ENCODE measurements at places on chromosomes 5 and 9.

DNA sequence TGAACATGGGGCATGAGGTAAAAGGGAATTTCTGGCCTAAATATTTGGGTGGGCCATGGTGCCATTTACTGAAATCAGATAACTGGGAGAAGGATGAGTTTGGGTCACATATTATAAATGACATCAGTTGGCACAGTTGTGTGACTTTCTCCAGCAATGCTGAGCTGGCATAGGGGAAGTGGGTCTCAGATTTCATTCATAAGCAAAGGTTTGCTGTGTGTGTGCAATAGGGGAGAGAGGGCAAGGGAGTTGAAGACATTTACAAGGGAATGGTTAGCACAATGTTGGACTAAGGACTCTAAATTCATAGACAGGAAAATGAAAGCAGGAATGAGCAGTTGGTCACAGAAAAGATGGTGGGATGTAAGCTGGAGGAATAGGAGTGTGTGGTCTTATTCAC lies 47.8 kb upstream of the KLF9 start:
- no peak for DNase-seq

DNA sequence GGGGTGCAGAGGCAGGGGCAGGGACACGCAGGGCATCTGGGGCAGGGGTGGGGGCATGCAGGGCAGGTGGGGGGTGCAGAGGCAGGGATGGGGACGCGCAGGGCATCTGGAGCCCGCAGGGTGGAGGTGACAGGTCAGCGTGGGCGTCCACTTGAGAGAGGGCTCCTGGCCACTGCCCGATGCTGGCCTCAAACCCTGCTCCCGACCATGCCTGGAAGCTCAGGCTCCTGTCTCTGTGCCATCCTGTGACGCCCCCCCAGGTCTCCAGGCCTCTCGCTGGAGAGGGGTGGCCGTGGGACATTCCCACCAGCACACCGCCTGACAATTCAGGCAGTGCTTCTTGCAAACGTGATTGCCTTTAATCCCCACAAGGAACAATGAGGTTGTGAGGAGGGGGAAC lies 33.0 kb downstream of the ZDHHC11B start:
- no peak for DNase-seq

DNA sequence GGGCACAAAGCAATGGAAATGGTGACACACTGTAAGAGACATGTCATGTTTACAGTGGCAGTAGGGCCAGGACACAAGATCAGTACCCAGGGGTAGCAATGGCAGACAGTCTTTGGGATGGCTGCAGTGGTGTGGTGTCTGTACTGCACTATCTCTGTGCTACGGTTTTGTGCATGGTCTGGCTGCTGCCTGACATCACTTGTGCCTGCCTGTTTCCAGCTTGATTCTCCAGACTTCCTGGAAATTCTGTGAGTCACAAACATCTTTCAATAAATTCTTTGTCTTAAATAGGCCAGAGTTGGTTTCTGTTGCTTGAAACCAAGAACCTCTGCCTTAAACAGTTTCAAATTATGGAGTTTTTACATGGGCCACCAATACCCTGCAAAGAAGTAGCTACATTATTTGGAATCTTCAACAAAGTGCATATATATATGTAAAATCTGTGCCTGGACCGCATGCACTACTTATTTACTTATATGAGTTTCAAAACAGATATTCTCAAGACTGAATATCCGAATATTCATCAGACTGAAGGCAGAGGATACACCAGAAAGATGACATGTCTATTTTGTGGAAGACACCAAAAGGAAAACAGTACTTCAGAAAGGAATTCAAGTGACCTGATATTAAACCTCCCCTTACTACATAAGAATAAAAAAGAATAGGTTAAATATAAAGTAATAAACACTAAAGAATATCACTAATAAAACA lies 188.1 kb downstream of the RFX3 start:
- DNase-seq: no peak

DNA sequence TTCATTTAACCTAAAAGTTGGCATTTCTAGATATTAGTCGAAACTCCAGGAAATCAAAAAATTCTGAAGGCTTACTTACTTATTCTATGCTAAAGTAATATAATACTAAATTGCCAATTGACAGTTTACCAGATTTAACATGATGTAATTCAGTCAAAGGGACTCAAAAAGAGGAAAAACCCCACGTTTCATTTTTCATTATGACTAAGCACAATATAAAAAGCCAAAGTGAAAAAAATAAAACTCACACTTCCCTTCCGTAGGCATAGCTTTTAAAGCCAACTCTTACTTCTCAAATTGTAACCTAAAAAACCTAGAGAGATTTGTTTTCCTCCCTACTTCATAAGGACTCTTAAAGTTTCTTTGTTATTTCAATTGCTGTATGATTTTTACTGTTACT lies 146.6 kb downstream of the RAPGEF6 start:
- DNase-seq: no peak

DNA sequence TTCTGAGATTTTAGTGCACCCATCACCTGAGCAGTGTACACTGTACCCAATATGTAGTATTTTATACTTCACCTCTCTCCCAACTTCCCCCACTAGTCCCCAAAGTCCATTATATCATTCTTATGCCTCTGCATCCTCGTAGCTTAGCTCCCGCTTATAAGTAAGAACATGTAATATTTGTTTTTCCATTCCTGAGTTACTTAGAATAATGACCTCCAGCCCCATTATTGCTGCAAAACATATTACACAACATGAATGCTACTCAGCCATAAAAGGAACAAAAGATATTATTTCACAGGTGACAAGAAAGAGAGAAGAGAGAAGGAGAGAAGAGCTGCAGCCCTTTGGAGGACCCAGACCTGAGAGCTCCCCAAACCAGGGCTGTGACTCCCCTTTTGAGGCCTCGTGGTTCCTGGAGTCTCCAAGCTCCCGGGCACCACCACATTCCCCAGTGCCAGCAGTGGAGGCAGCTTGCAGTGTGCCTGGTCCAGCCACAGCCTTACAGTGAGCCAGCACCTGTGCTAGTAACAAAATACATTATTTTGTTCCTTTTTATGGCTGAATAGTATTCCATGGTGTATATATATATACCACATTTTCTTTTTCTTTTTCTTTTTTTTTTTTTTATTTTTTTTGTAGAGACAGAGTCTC lies 194.5 kb upstream of the DAB2 start:
- DNase-seq: no peak

- DNase-seq: no peak
Observed at GRCh38 chr9:36450110-36450732, 50.2 kb upstream of the RNF38 start.

DNA sequence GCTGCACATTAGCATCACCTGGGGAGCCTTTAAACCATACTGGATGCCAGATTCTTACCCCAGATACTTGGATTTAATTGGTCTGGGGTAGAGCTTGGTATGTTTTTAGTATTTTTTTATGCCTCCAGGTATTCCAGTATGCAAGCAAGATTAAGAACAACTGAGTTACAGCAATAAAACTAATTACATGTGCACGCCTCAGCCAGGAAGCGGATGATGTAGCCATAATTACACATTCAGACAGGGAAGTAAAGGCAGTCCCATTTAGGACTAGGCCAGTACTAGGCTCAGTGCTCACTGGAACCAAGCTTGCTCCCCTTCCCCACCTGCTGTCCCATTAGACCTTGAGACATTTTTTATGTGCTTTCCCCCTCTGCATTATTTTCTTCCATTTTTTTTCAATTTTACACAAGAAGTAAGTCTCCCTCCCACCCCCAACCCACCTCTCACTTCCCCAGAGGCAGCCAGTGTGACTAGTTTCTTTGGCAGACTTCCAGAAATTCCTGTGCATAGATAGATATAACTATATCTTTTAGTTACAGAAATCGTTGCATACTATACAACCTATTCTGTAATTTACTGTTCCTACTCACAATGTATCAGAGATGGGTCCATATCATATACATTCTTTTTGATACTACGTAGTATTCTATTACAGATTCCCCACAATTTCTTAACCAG lies 7.1 kb upstream of the GNAQ start:
- DNase-seq: no peak

GRCh38 chr9:33379666-33380389 lies 22.5 kb downstream of the AQP7 start:
- no peak for DNase-seq

DNA sequence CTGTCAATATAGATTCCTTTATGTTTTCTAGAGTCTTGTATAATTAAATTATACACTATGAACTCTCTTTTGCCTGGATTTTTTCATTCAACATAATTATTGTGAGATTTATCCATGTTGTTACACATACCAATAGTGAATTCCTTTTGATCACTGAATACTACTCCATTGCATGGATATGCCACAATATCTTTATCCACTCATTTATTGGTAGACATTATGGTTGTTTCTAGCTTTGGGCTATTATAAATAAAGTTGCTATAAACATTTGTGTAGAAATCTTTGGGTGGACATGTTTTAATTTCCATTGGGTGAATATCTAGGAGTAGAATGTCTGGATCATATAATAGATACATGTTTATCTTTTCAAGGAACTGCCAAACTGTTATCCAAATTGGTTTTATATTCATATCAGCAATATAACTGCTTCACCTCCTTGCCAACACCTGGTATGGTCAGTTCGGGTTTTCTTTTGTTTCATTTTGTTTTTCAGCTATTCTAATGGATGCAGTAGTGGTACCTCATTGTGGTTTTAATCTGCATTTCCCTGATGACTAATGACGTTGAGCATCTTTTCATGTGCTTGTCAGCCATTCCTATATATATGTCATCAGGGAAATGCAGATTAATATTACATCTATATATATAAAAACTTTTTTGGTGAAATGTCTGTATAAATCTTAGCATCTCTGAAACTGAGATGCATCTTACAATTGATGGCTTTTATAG lies 32.1 kb upstream of the TCF7 start:
- no peak for DNase-seq

GRCh38 chr5:1264211-1264610 lies 30.7 kb downstream of the TERT start:
- DNase-seq: no peak
